ENCODE measurements at places on chromosomes 1 and 21.

DNA sequence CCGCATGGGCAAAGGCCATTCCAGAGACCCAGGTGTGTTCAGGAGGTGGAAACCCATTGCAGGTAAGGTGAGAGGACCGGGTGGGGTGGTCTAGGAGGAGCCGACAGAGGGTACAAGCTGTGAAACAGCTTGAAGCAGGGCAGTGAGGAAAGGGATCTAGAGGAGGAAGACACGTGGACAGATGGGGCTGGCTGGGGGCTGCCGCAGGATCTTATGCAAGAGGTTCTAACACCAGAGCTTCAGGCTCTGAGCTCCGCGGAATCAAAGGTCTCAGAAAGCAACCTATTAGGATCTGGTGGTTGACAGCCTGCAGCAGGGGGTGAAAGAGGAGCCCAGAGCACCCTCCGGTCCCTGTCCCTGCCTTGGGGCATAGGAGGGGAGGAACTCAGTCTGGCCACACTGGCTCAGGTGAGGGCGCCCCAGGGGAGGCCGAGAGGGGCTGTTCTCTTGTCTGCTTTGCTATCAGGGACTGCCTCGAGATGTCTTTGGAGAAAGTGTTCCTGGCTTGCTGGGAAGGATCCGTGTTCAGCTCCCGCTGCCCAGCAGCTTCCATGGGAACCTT is 1.9 kb downstream of the TFF1 start:
- DNase-seq = no peak

DNA sequence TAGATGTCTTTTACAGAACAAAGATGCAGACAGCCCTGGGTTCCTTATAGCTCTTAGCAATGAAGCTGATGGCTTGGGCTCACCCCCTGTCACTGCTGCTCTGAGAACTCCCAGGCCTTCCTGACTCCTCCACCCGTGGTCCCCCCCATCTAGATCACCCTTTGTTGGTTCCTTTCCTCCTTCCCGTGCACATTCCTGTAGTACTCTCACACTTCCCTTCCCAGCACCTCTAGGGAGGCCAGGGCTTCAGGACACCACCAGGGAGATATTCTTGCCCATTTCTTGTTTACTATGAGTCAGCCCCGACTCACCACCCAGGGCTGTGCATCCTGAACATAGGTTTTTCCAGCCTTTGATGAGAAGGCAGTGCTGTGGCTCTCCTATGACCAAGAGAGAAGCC is 14.4 kb upstream of the NOS1AP start:
- peak; percentile 77 for DNase-seq

DNA sequence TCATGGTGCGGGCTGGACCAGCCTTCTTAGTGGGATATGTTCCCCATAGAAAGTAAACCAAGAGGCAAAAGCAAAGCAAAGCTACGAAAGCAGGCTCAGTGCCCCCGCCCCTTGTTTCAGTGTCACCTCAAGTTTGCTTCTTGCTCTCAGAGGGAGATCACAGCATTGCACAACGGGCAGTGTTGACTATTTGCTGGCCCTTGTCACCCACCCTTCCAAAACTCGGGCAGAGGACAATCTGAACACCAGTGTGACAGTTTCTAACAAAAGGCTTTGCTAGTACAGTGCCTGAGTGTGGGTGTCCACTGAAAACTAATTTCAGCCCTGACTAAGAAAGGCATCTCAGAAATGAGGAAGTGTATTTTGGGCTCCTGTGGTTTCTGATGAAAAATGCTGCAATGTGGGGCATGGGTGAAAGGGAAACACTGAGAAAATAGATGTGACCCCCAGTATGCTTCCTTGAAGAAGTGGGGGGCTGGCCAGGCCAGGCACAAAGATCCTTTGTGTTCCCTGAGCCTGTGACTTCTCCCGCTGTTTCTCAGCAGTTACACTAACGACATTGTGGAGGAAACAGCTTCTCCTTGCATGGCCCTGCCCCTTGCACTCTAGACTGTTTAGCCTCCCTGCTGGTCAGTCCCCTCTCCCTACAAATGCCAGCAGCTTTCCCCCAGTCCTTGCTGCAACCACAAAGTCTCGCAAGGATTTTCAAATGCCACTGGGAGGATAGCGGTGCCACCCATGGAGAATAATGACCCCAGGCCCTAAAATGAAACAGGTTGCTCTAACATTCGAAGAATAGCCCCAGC is 33.3 kb upstream of the KCNE1 start:
- DNase-seq = peak; percentile 97

- DNase-seq = no peak
These were observed 6.5 kb upstream of the OLIG1 start for GRCh38 chr21:33063375-33063883.

DNA sequence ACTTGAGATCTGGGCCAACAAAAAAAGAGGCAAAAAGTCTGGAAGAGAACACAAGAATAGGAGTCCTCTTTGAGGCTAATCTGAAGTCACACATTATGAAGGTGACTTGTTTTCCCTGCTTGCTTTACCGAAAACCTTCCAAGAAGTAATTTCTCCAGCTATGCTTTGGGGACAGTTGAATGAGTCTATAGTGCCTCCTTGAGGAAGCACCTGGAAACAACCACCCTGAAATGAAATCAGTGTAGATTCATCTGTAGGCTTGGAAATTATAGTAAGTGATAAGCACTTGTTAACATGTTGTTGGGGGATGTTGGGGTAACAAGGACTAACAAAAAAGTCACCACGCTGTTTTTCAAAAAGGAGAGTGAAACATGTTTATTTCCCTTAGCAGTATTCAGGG is 23.4 kb upstream of the RPTN start:
- peak; percentile 19 for DNase-seq

GRCh38 chr1:173082913-173083312 is 32.2 kb upstream of the TNFSF18 start:
- DNase-seq = no peak

- DNase-seq = no peak
These were observed 83.8 kb downstream of the WDR3 start for GRCh38 chr1:118013336-118013735.

GRCh38 chr1:34743775-34744174 is 11.1 kb upstream of the GJB5 start:
- DNase-seq = no peak

DNA sequence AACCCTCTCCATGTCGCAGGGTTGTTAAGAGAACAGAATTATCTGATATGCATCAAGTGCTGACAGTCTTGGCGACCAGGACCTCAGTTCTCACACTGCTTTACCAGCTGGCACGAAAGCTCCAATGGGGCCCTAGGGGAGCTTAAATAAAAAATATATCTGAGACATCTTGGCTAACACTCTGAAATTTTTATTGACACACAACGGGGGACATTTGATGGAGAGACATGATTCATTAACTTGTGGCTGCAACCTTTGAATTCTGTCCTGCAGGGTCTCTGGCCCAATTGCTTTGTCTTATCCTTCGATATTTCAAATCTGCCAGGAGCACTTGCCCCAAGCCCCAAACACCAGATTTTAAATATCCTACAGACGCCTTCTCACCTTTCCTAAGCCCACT is 567.0 kb downstream of the AJAP1 start:
- no peak for DNase-seq

DNA sequence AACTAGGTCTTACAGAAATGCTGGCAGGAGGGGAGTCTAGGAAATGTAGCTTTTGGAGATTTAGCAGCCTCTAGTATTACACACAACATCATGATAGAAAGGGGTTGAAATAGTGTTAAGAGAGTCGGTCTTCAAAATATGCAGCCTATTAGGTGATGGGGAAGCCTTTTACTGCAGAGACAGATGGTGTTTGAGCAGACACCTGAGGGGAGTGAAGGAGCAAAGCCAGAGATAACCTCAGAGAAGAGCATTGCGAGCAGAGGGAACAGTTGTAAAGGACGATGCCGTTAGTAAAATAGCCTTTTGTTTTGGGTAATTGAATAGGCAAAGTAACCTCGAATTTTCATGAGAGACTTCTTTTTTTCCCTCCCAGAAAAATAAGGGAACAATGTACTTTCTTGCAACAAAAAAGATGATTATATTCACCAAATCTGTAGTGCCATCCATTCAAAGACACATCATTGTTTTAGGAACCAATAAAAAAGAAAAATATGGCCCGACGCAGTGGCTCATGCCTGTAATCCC is 66.3 kb upstream of the KIF1B start:
- DNase-seq = no peak

DNA sequence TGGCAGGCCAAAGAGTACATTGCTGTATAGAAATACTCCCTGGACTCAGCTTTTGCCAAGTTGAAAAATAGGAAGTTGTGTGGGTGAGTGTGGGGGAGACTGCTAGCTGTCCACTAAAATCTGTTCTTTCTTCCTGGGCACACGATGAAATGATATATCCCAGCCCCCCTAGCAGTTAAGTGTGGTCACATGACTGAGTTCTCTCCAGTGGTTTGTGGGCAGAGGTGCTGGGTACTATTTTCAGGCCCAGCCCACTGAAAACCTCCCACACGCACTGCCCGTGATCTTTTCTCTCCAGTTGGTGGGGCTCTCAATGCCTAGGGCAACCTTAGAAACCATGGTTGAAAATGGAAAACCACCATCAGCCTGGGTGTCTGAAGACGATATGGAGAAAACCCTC is 119.7 kb upstream of the LMO4 start:
- DNase-seq = no peak

Measured in fibroblast of skin of scalp (primary cell).